CD4-positive, alpha-beta T cell treated with Interleukin-12 subunit alpha and Interleukin-12 subunit beta, for 1 hour (primary cell): ENCODE measurements at places on chromosomes 13 and 19.

DNA sequence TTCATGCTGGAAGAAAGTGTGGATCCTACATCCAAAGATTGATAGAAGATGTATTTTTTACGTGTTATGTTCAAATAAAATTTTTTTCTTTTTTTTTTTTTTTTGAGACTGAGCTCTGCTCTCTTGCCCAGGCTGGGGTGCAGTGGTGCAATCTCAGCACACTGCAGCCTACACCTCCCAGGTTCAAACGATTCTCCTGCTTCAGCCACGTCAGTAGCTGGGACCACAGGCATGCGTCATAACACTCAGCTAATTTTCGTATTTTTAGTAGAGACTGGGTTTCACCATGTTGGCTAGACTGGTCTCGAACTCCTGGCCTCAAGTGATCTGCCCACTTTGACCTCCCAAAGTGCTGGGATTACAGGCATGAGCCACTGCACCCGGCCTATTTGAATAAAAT, 65.7 kb downstream of the KLF12 start:
- no peak for DNase-seq

DNA sequence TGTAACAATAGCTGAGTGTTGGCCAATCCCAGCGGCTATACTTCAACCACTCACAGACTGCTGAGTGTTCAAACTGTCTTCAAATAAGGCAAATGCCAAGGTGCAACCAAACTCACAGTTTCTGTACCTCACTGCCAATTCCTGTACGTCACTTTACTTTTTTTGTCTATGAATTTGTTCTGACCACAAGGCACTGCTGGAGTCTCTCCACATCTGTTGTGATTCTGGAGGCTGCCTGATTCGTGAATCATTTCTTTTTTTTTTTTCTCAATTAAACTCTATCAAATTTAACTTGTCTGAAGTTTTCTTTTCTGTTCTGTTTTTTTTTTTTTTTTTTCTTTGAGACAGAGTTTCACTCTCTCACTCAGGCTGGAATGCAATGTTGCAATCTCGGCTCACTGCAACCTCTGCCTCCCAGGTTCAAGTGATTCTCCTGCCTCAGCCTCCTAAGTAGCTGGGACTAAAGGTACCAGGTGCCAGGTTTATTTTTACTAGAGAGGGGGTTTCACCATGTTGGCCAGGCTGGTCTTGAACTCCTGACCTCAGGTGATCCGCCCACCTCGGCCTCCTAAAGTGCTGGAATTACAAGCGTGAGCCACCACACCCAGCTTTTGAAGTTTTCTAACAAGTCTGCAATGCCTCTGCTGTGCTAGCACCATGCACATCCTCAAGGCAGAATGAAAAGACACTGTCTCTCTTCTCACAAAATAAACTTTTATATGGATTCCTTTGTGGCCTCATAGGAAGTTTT, 401.7 kb downstream of the IRS2 start:
- no peak for DNase-seq

GRCh38 chr13:46088821-46089562, 15.8 kb downstream of the CPB2 start:
- DNase-seq: no peak

- no peak for DNase-seq
Measured at GRCh38 chr13:44362394-44363040, 11.1 kb upstream of the SERP2 start.

DNA sequence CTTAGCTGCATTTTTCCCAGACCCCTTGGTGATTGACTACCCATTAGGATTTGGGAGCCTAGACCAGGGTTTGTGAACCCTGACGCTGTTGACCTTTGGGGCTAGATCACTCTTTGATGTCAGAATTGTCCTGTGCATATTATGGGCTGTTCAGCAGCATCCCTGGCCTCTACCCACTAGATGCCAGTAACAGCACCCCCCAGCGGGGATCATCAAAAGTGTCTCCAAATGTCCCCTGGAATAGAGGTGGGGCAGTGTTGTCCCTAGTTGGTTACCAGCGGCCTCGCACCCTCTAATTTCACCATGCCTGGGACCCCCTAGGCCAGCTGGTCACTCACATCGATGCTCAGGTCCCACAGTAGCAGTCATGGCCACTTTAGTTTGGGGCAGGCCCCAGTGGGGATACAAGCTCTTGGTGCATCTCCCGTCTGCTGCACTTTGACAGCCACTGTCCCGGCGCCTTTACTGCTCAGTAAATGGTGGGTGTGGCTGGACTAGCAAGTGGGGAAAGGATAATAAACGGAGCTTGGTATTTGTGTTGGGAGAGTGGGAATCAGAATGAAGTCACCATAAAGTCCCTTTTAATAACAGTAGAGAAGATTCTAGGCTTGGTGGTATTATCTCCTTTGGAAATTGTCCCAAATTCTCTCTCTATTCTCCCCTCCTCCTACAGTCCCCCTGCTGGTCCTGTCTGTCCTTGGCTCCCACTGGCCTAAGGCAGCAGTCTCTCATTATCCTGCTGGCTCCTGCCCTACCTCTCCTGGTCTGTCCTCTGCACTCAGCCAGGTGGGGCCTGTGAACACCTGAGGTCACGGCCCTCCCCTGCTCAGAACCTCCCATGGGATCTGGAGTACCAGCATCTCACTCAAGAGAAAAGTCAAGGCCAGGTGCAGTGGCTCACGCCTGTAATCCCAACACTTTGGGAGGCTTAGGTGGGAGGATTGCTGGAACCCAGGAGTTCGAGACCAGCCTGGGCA, 80.6 kb downstream of the SIPA1L3 start:
- no peak for DNase-seq

GRCh38 chr13:79225487-79226232, 180.4 kb downstream of the RBM26 start:
- no peak for DNase-seq

DNA sequence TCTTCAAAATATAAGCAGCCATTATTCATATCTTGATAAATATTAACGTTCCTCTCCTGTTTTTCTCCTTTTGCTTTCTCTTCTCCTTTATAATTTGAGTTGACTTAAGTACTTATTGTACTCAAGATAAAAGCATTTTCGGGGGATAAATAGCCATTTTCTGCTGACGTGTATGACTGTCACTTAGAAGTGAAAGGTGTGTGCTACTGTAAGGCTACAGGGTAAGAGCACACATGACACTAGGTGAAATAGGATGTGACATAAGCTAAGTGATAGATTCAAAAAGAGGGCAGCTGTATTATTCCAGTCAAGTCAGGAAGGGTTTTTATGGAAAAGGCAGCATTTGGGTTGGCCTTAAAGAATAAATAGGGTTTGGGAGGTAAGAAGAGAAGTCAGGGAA, 128.5 kb downstream of the GPC6 start:
- no peak for DNase-seq

DNA sequence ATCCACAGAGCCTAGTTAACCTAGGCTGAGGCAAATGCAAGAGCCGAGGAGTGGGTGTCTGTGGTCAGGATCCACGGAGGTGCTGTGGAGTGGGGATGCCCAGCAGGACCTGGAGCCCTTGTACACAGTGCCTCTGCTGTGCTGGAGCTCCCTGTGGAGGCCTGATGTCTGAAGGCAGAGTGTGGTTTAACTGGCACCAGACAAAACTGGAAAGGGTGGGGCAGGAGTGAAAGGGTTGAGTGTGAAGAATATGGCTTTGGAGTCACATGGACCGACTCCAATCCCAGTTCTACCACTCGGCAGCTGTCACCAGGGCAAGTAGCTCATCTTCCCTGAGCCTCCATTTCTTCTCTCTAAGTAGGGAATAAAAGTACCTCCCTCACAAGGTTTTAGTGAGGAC, 60.3 kb upstream of the GPR12 start:
- no peak for DNase-seq

DNA sequence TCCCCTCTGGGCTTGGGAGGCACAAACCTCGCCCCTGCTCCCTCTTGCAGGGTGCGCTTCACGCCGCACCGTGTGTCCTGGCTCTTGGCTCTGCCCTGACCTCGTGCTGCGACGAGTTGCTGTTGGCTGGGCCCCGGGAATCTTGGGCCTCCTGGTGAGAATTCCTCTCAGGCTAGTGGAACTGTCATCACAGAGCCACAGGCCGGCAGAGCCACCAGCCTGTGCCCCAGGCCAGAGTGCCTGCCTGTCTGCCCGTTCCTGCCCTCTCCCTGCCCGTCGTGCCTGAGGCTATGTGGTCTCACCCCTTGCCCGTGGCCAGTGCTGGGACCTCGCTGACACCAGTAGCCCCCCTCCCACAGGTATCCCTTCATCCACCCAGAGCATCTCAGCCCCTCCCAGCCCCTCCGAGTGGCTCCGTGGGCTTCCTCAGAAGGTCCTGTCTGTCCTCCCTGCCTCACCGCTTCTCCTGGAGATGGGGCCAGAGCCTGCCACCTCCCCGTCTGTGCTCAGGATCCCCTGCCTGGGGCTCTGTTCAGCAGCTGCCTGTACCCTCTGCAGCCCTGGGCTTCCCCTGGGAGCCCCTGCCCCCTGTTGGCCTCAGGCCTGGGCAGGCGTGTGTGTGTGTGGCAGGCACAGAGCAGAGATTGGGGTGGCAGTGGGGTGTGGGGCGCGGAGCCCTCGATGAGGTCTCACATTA, 13.3 kb downstream of the NDUFB7 start:
- DNase-seq: no peak

DNA sequence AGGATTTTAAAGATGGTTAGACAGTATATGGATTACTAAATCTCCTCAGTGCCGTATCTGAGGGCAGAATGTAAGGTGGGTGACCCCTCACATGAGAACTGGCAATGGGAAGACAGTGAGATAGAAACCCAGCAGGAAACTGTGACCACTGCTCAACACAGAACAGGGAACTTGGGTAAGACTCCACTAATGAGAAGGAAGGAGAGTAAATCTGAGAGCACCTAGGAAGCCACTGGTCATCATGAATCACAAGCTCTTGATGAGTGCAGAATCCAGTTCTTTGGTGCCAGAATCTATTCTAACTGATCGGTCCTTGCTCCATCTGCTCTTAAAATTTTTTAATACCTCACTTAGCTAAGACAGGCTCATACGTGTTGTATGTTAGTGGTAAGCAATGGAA, 261.8 kb downstream of the KLF12 start:
- no peak for DNase-seq

- DNase-seq: peak; percentile 46
Measured at GRCh38 chr19:10086591-10087192, 575 bp downstream of the SHFL start.

GRCh38 chr13:27534108-27534980, 84.0 kb upstream of the MTIF3 start:
- DNase-seq: no peak

DNA sequence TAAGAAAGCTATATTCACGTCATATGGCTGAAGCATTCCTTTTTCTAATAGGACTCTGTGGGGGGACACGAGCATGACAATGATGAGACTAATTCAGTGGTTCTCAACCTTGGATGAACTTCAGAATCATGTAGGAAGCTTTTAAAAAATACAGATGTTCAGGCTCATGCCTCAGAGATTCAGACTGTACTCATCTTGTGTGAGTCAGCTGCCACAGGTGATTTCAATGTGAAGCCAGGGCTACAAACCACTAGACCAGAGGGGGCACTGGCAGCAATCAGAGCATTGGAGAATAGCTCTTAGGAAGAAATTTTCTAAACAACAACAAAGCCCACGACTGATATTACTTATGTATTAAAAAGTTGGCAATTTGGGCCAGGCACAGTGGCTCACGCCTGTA, 91.7 kb downstream of the SERP2 start:
- DNase-seq: no peak

- no peak for DNase-seq
Measured at GRCh38 chr13:38366954-38367645, 17.4 kb downstream of the UFM1 start.

DNA sequence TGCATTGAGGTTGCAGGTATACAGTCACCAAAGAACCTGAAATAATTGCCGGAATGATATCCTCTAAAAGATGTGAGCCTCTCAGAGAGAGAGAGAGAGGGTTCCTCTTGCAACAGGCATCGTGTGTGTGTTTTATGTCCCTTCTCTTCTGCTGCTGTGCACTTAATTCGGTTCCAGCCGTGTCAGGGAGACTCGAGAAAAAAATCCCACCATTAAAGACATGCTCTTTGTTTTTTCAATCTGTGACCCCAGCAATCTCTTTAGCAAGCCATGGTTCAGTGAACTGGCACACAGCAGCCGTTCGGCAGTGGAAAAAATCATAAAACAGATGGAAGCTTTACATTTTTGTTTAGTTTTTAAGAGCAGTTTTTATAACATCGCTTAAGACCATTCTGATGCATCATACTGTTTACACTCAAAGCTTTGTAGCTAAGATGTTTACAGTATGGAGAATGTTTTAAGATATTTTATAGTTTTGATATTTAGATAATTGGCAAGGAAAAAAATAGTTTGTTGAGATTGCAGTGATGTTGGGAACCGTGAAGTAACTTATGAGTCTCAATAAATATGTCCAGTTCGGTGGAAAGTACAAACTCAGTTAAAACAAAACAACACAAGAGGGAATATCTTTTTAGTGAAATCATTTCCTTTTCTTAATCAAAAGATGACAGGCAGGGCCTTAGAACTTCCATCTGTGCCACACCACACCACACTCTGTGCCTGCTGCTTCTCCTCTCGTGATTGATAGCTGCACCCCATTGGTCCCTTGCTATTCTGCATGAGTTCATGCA, 31.2 kb upstream of the ZNF536 start:
- no peak for DNase-seq

- DNase-seq: peak; percentile 93
Measured at GRCh38 chr19:16070366-16070990, 5.8 kb upstream of the TPM4 start.

- peak; percentile 67 for DNase-seq
Measured at GRCh38 chr19:37551129-37551993, 43.2 kb downstream of the ZNF571 start.

DNA sequence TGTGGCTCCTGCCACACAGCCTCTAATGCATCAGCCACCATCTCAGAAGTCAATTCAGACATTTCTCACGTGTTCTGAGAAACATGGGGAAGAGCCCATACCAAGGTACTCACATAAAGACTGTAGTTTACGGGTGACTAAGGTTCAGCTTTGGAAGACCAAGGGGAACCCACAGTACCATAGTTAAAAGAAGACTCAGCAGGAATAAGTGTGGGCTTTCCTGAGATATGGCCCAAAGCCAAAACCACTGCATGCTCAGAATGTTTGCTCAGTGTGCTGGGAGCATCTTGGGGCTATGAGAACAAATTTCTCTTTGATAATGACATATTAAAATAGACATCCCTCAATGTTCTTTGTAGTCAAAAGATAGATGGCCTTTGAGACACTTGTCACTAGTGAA, 283.8 kb downstream of the DCT start:
- no peak for DNase-seq

DNA sequence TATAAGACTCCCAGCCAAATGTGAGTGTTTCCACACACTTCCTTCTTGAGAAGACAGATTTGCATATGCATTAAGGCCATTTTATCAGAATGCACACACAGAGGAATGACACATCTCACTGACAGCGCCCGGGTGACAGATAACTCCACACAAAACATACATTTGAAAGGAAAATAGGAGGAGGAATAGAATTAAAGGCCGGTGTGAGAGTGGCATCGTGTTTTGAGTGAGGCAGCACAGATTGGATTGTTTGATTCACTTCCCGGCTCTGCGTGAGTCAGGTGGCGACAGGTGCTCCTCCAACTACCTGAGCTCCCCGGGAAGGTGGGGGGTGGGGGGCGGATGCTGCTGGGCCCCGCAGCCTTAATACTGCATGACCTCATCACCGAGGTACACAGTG, 429.0 kb downstream of the TSHZ3 start:
- DNase-seq: no peak
